ENCODE measurements at places on chromosomes 5 and 9.

DNA sequence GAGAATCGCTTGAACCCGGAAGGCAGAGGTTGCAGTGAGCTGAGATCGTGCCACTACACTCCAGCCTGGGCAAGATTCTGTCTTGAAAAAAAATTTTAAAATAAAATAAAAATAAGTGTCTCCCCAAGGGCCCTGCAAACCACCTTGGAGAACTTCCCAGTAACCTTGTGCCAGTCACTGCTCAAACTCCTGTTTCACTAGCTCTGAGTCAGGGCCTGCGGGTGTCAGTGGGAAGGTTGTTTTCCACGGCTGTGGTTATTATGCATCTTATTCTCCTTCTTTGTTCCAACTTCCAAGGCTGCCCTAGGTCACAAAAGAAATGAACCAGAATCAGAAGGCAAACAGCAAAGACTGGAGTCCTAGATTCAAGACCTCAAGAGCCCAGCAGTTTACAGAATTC is 246.7 kb downstream of the ADAMTSL1 start:
- no peak for DNase-seq

GRCh38 chr9:97373331-97373730 is 38.6 kb upstream of the TDRD7 start:
- no peak for DNase-seq

DNA sequence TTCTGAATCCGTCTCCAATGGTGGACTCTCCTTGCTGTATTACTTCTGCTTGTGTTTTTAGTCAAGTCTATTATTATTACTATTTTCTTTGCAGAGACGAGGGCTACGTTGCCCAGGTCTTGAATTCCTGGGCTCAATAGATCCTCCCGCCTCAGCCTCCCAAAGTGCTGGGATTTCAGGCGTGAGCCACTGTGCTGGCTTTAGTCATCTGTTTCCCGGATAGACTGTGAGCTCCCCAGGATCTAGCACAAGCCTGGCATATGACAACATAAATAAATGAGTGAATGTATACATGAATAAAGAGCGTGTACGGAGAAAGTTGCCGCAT is 439 bp upstream of the DDX46 start:
- no peak for DNase-seq

DNA sequence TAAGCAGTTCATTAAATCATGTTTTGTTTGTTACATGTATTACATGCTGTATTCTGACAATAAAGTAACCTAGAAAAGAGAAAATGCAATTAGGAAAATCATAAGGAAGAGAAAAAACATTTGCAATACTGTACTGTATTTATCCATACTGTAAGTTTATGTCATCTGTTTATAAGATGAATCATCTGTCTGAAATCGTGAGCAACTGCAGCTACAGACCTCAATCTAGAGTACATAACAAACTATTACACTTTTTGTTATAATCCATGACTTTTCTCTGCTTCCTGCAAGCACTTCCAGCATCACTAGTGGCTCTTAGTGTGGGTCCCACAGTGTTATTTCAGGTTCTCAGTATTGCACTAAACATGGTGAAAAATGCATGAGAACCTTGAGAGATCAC is 144.4 kb upstream of the NR4A3 start:
- no peak for DNase-seq

DNA sequence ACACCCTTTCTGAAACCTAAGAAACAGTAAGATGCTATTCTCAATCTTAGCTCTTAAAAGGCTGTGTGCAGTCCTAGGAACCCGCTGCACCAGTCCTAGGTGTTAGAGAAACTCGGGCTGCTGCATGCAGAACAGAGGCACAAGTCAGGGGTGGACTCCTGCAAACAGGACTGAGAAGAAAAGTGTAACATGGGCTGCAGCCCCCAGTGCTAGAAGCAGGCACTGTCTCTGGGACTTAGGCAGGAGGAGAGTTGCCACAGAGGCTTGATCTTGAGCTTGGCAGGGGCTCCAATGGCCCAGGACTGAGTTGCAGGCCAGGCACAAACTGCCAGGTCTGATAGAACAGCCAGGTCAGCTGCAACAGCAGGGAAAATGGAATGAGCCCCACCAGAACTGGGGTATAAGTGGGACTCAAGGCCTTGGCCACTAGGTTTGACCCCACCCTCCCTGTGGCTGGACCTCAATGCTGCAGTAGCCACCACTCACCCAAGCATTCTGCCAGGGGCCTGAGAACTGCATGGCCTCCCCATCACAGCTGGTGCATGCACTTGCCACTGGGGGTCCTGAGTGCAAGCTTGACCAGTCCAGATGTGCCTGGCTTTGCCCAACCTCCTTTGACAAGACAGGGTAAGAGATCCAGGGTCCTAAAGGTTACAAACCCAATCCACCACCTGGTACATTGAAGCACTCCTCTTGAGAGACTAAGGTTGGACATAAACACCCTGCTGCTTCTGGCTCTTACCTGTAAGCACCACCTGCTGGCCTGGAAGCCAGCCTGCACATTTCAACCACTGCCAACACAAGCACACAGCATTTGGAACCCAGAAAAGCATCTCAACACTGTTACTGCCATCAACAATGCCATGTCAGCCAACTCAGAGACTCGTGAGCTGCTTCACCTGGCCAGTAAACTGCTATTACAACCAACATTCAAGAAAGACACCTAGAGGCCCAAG is 103.3 kb downstream of the FBXL17 start:
- no peak for DNase-seq

DNA sequence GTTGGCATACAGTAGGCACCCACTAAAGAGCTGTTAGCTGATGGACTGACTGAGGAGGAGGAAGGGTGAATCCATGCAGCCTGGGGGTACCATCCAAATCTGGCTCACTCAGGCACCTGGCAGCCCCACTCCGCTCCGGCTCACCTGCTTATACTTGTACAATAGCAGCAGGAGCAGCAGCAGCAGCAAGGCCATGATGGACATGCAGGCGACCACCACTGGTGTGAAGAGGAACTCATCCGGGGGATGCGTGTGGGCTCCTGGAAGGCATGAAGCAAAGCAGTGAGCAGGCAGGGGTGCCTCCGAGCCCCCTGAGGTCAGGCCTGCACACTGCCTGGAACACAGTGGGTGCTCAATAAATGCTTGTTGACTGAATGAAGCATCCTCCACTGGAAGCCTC is 18.3 kb downstream of the CSF1R start:
- no peak for DNase-seq

DNA sequence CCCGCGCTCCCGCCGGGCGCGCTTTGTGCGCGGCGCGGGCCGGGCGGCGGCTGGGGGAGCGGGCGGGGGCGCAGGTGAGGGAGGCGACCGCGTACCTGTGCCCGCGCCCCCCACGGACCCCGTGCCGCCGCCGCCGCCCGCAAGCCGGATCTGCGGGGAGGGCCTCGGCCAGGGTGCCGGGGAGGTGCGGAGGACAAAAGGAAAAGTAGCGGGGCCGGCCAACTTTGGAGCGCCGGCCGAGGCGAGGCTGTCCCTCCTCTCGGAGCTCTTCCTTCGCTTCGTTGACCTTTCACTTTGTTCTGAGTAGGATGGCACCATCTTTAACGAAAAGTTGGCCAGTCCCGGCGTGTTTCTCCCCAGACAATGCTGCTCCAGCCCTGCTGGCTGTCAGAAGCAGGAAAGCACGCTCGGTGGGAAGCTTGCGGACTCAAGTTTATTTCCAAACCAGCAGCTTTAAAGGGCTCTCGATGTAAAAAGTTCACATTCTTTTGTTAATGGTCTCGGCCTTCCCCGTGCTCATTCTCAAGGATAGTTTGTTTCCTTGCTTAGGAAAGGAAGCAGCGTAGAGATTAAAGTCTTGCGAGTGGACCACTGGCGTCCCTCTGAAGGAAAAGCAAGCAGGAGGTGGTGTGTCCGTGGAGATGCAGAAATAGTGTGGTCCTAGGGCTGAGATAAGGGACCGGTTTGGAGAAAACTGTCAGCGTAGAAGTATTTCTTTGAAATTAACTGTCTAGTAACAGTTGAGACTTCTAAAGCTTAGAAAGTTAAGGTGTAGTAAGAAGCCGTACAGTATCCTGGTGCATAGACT is 639 bp downstream of the EHMT1 start:
- DNase-seq, result no peak

DNA sequence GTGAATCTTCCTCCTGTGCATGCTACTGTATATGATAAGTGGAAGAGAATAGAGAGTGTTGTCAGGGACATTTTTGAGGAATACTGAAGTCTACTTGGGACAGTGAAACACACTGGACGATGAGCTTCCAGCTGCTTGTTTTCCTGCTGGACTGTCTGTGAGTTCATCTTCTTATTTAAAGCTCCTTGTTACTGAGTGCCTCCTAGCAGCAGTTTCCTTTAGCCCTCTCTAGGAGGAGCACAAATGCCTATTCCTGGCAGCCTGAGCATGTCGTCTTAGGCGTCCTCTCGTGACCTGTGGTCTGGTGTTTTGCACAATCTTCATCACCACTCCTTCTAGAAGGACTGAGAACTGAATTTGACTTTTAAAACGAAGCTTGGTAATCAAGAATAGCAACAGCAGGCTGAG is 43.8 kb downstream of the ANKRD33B start:
- DNase-seq, result no peak

GRCh38 chr9:130394814-130395470 is 49.8 kb upstream of the ASS1 start:
- no peak for DNase-seq

DNA sequence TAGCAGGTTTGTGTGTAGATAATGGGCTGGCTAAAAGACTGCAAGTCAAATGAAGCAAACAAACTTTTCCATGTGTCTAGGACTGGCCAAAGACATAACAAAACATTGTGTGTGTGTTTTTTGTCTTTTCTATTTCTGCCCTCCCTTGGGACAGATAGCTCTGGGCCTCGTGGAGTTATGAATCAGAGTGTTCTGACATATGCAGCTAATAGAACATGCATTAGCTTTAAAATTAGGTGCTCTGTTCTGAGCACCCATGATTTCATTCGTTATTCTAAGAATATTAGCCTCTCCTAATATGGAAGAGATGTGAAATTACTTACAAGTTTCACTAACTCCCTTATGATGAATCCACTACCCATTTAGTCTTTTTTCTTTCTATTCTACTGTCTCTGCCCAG is 367.3 kb upstream of the PAPPA start:
- no peak for DNase-seq

DNA sequence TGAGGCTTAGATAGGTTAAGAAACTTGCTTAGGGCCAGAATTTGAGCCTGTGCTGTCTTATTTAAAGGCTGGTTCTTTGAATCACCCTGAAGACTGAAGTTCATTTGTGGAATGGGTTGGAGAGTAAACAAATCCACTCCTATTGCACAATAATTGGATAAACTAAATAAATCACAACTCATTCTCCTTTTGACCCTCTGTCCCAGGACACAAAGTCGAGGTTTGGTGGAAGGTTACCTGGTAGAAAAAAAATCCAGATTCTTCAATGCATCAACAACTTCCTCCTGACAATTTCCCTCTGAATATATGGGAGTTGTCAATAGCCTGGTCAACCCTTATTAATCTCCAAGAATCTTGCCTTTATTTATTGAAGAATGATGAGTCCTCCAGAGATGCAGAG is 28.9 kb downstream of the TBC1D2 start:
- no peak for DNase-seq

- DNase-seq, result no peak
These were observed 147.2 kb downstream of the PCSK5 start for GRCh38 chr9:76037587-76038225.

- no peak for DNase-seq
These were observed 58.5 kb downstream of the LIFR start for GRCh38 chr5:38497946-38498345.

DNA sequence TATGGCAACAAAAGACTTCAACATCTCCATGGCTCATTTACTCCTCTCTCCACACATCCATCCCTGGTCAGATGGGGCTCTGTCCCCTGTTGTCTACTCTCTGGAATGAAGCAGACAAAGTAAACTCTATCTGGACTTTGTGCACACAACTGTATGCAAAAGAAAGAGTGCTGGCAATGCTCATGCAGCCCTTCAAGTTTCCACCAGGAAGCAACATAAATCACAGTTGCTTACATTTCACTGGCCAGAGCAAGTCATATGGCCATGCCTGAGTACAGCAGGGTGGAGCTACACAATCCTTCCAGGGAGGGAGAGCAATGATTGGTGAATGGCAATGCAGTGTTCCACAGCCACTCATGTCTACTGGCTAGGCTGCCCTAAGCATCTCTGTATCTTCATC is 12.4 kb upstream of the SHC3 start:
- no peak for DNase-seq

GRCh38 chr5:174533751-174534241 is 190.6 kb upstream of the MSX2 start:
- DNase-seq, result no peak

- no peak for DNase-seq
These were observed 48.5 kb downstream of the MFAP3 start for GRCh38 chr5:154087260-154087659.

- DNase-seq, result peak; percentile 57
These were observed 29.9 kb downstream of the CSF2 start for GRCh38 chr5:132103332-132103951.

DNA sequence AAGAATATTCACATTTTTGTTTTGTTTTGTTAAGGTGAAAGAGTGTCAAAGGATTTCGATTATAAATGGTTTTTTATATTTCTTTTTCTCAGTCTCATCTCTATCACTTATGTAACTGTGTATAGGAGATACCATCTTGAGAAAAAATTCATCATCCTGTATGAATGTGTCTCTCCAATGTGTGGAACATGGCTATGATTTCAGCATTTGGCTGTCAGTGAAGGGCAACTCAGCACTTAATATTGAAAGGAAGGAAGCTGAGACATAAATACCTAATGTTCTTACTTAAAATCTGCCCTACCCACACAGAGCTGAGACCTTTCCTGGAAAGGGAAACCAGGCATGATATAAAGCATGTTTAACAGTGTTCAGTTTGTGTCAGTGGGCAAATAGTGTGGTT is 474.2 kb upstream of the RIOK2 start:
- DNase-seq, result no peak

- no peak for DNase-seq
These were observed 654.3 kb downstream of the ANXA1 start for GRCh38 chr9:73805853-73806458.

- DNase-seq, result no peak
These were observed 86.3 kb upstream of the C9orf72 start for GRCh38 chr9:27659571-27659970.

DNA sequence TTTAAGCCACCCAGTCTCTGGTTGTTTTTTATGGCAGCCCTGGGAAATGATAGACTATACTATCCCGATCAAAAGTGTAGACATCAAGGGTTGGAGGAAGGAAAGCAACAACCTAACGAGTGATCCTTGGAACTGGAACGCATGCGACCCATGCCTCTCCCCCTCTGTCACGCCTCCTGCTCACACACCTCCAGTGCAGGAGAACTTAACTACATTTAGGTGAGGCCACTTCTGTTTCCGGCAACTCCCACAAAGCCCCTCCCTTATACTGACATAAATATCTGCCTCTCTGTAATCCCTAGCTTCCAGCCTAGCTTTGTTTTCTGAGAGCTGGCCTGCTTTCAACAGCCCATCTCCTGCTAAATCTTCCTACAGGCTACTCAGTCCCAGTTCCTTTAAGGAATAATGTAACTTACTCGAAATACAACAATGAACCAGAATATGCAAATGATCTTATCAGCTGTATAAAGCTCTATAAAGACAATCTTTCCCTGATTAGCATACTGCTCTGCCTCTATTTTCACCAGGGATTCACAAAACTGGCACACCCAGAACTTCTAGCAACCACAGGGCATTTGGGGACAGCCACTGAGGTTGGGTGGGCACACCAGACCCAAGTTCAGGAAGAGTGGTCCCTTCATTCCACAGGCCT is 73.9 kb downstream of the GABBR2 start:
- DNase-seq, result no peak

- DNase-seq, result no peak
These were observed 70.2 kb upstream of the IL6ST start for GRCh38 chr5:56064984-56065383.

Measured in activated CD4-positive, CD25-positive, alpha-beta regulatory T cell treated with anti-CD3 and anti-CD28 coated beads, Interleukin-2, amount 50 U/mL, for 16 hours (primary cell).